ENCODE measurements at places on chromosomes 1 and 21. TPM values are rescaled to one million over a fixed set of nuclear protein-coding genes. Genes with fewer than 3 reads are reported as not detected.

DNA sequence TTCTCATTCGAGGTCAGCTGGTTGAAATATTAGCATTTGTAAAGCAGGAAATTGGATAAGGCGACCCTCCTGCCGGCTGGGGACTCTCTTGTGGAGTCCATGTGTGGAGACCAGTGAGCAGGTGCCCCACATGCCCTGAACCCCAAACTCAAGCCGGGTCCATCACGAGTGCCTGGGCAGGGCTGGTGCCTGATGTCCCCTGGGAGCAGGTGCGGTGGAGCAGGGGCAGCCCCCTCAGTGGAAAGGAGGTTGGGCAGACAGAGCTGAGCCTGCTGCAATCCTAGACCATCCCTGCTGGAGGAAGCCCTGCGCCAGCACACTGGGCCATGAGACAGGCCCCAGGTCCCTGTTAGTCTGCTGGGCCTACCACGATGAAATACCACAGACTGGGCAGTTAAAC lies 395.6 kb downstream of the NPHP4 start:
- no peak for DNase-seq

DNA sequence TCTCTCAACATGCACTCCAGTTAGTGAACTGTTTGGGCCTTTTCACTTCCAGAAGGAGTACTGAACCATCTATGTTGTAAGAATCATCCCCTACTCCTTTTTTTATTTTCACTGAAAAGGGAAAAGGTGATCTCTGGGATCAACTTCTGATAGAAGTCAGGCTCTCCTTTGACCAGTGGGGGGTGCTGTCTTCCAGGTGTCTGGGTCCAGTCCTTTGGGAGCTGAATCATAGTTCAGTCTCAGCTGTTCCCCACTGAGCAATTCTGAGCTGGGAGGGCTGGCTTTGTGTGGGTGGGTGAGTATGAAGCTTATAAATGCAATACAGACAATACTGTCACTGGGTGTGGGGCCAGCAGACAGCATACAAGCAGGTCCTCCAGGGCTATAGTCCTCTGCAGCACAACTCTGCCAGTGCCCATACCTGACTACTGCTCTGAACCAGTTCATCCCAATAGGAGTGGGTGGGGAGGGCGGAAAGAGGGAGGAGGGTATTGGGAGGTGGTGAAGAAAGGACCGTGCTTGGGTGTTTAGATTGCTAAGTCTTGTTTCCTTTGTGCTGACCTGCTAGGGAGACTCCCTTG lies 12.5 kb upstream of the SARS1 start:
- no peak for DNase-seq

LCE2B gene
- not detected for total RNA-seq

TARS2 gene
- 20.5 TPM for total RNA-seq

GRCh38 chr1:154433161-154433764 lies 28.1 kb downstream of the IL6R start:
- DNase-seq = no peak

MORC3 gene
- total RNA-seq = 16.5 TPM

DNA sequence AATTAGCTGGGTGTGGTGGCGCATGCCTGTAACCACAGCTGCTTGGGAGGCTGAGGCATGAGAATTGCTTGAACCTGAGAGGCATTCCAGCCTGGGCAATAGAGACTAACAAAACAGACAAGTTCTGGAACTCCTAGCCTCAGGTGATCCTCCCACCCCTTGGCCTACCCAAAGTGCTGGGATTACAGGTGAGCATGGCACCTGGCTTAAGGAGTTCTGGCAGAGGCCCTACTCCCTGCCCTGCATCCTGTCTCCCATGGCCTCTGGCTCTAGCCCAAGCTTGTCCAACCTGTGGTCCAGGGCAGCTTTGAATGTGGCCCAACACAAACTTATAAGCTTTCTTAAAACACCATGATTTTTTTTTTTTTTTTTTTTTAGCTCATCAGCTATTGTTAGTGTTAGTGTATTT lies 20.4 kb downstream of the TOMM20 start:
- DNase-seq = no peak

DNA sequence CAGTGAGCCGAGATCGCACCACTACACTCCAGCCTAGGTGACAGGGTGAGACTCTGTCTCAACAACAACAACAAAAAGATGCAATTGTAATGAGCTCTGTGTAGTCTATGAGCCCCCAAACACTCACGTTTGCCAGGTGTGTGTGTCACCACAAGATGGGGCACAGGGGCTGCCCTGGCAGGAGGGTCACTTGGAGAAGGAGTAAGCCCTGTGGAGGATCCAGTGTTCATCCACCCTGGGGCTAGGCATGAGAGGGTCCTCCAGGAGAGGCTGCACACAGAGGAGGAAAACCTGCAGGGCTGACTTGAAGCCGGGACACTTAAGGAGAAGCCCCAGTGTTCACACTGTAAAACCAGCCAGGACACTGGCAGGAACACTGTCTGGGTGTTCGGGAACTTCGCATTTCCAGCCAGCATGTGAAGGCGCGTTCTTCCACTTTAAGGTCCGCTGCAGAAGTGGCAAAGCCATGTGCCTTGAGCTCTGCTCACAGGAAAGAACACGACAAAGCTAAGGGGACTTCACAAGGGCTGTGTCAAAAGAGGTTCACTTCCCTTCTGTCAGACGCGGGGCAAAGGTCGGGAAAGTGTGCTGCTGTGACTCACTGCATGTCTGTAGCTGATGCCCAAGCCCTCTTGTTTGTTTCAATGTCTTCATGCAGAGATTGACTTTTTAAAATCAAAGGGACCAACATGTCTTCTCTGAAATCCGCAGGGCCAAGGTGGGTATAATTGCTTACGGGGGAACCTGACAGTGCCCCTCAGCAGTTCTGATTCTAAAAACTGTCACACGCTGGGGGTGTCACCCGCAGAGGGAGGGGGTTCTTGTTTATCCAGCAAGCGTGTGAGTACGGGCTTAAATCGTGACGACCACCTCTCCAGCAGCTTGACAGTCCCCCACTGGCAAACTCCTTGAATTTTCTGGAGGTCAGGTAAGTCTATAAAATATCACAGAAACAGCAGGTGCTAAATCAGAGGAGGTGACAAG lies 102.8 kb downstream of the RIPK4 start:
- DNase-seq = no peak

CDC20 gene
- 308 TPM for total RNA-seq

DNA sequence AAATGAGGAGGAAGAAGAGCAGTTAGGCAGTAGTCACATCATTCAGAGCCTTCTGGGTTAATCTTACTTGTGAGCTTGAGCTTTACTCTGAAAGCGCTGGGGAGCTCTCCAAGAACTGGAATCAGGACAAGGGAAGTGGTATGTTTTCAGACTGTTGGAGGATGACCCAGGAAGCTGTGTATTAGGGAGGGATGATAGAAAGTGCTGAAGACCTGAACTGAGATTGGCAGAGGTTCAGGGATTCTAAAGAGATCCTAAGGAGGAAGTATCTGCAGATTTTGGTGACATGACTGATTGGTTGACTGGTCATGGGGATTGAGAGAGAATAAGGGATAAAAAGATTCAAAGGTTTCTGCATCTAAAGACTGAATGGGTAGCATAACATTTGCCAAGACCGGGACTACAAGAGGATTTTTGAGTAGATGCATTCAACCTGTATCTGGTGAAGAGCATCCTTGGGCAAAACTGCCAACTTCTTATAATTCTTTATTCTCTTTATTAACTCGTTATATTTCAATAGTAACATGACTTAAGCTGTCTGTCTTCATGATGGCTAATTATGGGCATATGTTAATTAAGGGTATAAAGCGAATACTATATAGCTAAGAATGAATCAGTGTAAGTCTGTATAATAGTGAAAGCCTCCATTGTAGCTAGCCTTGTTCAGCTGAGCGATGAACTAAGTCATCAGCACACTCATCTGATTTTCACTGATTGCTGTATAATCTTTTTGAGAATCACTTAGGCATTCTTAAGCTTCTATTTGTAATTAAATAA lies 41.8 kb downstream of the XCL1 start:
- no peak for DNase-seq

KIF14 gene
- total RNA-seq = 13.9 TPM

HAX1 gene
- 86.1 TPM for total RNA-seq

- DNase-seq = no peak
Observed at GRCh38 chr1:227941509-227942020, 6.2 kb downstream of the WNT9A start.

DNA sequence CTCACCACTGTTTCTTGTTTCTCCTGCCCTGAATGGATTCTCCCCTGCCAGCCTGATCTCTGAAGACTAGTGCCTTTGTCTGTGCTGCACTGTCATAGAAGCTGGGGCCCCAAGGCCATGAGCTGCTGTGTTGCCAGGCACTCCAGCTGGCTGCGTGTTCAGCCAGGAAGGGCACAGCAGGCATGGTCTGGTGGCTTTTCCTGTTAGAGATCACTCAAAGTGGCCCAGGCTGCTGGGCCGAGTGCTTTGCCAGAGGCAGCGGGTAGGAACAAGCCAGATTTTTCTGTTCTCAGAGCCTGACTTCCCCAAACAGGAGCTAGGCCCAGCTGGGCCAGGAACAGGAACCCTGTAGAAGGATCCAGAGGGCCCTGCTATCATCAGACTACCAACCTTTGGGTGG lies 5.2 kb downstream of the ADPRS start:
- DNase-seq = no peak

PROK1 gene
- total RNA-seq = not detected

DNA sequence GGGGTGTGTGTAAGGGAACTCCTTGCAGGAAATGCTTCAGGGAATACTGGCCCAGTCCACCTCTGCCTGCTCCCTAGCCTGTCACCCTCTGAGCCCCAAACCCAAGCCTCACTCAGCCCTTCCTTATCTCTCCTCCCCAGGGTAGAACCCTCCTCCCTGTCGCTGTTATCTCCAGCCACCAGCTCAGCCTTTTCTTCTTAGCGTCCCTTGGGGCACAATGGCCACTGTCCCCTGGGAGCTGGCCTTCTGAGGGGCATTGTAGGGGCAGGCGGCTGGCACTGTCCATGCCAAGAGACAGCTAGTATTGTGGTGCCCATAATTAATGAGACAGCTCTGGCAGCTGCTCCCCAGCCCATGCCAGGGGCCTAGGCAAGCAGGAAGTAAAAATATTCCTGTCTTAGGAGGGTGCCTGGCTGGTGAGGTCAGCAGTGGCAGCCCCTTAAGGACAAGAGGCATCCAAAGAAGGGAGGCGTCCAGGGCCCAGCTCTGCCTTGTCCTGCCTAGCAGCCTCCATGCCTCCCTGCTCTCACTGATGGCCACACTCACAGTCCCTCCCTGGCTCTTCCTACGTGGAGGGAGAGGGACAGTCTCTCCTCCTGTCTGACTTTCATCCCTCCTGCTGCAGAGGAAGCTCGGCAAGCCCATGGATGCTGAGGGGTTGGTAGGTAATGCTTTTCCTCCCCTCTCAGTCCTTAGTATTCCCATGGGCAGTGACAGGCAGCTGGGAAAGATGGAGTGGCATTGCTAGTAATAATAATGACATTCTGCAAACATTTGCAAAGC lies 37.5 kb downstream of the KCNQ4 start:
- DNase-seq = no peak

GRCh38 chr1:169601096-169601881 lies 15.0 kb upstream of the F5 start:
- no peak for DNase-seq

GRCh38 chr1:48214820-48215219 lies 7.7 kb upstream of the SLC5A9 start:
- DNase-seq = no peak

- no peak for DNase-seq
Observed at GRCh38 chr21:45087022-45087823, 12.8 kb downstream of the ADARB1 start.

DNA sequence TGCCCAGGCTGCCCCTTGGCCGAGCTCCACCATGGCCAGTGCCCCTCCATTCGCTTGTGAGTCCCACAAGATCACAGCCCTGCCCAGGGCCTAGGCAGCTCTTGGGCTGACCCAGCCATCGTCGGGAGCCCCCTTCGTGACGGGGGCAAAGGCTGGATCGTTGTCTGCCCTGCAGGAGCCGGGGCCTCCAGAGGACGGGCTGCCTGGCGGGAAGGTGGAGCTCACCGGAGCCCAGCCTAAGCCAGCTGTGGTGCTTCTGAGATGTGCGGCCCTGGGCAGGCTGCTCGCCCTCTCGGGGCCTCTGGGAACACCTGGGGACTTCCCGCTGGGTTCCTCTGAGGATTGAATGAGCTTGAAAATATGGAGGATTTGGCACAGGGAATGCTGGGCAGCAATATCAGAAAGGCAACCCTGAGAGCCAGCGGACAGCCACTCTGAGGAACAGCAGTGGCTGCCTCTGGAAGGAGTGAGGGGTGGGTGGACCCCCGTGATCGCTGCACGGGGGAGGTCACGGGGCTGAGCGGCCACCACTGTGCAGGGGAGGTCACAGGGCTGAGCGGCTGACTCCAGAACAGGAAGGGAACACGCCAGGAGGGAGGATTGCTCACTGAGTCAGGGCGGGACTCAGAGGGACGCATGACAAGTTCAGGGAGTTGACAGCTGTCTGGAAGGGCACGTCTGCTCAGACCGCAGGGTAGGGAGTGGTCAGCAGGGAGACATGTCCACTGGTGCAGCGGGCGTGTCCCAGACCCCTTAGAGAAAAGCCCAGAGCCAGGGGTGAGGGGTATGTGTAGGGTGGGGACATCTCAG lies 19.3 kb downstream of the TP73 start:
- no peak for DNase-seq

- no peak for DNase-seq
Observed at GRCh38 chr21:44003307-44003966, 8.7 kb upstream of the TRAPPC10 start.

DNA sequence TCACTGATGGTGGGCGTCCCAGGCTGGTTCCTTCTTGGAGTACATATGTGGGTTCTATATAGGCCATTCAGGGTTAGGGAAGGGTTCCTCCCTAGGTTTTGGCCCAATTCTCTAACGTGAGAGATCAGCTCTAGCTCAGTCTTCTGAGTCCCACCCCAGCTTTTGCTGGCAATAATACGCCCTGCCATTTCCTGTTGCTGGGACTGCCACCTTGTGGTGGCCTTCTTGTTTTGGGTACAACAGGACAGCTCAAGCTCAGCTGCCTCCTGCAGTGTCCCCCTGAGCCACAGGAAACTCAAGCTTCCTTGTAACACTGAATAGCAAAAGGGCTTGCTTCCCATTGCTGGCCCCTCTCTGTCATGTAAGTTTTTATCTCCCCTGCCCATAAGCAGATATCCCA lies 77.8 kb downstream of the BACH1 start:
- no peak for DNase-seq

LACTBL1 gene
- total RNA-seq = not detected

DNA sequence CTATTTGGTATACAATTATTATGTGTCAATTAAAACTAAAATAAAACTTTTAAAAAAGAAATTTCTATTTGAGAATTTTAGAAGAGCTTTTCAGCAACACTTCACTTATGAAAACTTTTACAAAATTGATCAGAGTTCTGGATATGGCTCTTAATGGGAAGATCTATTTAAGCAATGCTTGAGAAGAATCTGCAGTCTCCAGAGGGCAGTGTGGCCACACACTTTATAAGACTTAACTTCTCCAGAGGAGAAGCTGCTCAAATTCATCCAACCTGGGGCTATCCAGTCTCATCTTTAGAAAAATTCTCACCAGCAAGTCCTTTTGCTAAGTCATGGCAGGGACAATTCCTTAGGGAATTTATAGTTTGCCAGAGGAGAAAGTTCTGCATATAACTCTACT lies 25.2 kb upstream of the AGO1 start:
- no peak for DNase-seq

ADAMTS4 gene
- total RNA-seq = under 0.01 TPM

HUNK gene
- 2.8 TPM for total RNA-seq
